ENCODE measurements at places on chromosomes 16 and 17. TPM values are rescaled to one million over a fixed set of nuclear protein-coding genes. Genes with fewer than 3 reads are reported as not detected.

ARHGAP23 gene
- 33.5 TPM for total RNA-seq

DNA sequence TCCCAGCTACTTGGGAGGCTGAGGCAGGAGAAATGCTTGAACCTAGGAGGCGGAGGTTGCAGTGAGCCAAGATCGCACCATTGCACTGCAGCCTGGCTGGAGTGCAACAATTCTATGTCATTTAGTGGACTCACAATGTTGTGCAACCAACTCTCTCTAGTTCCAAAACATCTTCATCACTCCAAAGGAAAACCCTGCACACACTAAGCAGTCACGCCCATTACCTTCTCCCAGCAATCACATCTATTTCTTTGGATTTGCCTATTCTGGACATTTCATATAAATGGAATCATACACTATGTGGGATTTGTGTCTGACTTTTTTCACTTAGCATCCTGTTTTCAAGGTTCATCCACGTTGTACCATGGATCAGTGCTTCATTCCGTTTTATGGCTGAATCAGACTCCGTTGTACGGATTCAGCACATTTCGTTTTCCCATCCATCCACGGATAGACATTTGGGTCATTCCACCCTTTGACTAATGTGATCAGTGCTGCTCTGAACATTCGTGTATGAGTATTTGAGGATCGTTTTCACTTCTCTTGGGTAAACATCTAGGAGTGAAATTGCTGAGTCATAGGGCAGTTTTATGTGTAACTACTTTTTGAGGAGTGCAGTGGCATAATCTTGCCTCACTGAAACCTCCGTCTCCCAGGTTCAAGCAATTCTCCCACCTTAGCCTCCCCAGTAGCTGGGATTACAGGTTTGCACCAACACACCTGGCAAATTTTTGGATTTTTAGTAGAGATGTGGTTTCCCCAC lies 45.4 kb upstream of the EMP2 start:
- H3K27me3 ChIP-seq = no peaks in the 10 kb centered on the region
- no peaks in the 10 kb centered on the region for H3K36me3 ChIP-seq
- no peak for DNase-seq
- H3K4me1 ChIP-seq = no peaks in the 10 kb centered on the region
- no peak overlapping the region for H3K27ac ChIP-seq

KRTAP9-2 gene
- total RNA-seq = not detected

ADORA2B gene
- total RNA-seq = not detected

DNA sequence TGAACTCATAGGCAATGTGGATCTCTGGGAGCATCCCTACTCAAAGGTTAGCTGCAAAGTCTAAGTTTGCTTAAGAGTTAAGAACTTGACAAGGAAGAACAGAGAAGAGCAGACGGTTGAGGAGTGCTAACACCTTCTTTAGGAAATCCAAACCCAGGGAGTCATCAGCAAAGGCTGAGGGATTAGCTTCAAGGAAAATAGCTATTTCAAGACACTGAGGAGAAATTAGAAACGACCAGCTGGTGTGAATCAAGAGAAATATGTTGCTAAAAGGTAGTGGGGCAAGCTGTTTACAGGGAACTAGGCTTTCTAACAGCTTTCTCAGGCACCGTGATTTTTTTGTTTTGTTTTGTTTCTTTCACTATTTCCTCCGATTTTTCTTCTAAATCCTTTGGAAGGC lies 90.7 kb downstream of the CDH8 start:
- no peaks in the 10 kb centered on the region for H3K36me3 ChIP-seq
- no peaks in the 10 kb centered on the region for H3K4me1 ChIP-seq
- no peak for DNase-seq

GRCh38 chr17:4768298-4768697 lies 3.4 kb upstream of the TM4SF5 start:
- H3K4me1 ChIP-seq = no peaks in the 10 kb centered on the region
- H3K27me3 ChIP-seq = no peaks in the 10 kb centered on the region
- no peaks in the 10 kb centered on the region for H3K36me3 ChIP-seq
- no peak overlapping the region for H3K27ac ChIP-seq
- no peak for DNase-seq

DNA sequence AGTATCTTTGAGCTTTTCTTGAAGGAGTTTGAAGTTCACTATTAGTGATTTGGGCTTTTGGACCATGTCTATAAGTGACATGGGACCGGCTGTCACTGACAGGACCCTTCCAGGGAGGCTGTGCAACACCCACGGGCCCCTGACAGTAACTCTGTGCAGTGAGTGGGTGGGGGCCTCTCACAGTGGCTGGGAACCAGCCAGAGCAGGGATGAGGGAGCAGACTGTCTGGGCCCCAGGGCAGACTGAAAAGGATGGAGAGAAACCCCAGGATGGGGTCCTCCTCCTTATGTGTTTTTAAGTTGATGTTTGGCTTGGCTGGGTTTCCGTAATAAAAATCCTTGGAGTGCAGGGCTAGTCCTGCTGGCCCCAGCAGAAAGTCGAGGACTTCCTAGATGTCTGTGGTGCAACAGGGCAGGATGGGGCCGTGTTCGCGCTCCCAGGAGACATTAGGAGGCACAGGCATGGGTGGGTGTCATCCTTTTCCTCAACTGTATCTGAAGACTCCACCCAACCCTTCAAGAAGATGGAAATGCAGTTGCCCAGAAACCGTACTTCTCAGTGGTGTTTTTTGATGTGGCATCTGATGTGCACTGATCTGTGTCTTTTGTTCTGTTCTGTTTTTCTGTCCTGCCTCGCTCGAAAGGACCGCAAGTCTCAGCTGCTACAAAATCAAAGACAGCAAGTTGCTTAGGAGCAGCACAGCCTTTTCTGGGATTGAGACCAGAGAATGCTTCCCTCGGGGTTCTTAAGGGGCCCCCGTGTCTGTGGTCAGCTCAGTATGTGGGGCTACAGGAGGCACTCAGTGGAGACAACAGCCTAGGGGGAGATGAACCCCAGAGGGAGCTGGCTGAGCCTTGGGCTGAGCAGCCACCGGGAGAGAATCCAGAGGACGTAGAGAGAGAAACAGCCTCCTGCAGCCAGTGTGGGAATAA lies 24.2 kb downstream of the PLD6 start:
- peaks cover 51% of the 10 kb centered on the region for H3K36me3 ChIP-seq
- H3K4me1 ChIP-seq = peaks cover 29% of the 10 kb centered on the region
- no peaks in the 10 kb centered on the region for H3K27me3 ChIP-seq
- no peak overlapping the region for H3K4me3 ChIP-seq
- peak; percentile 43 for DNase-seq
- peak overlapping the region; percentile 61 for H3K27ac ChIP-seq

DNA sequence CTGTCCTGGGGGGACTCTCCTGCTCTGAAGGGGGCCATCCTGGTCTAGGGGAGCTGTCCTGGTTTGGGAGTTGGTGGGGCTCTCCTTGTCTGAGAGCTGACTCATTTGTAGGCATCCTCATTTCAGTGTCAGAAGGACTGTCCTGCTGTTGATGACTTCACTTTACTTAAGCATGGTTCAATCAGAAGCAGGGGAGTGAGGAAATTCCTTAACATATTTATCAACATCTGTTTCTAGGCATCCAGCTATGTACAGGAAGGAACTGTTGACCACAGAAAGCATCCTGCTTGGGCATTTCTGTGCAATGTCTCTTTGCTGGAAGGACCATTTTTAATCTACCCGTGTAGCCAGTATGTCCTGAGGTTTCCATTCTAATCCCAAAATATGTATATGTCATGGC lies 502.7 kb upstream of the HSBP1 start:
- DNase-seq = no peak
- H3K36me3 ChIP-seq = no peaks in the 10 kb centered on the region
- H3K27me3 ChIP-seq = no peaks in the 10 kb centered on the region
- H3K27ac ChIP-seq = no peak overlapping the region
- no peak overlapping the region for H3K4me3 ChIP-seq

DNA sequence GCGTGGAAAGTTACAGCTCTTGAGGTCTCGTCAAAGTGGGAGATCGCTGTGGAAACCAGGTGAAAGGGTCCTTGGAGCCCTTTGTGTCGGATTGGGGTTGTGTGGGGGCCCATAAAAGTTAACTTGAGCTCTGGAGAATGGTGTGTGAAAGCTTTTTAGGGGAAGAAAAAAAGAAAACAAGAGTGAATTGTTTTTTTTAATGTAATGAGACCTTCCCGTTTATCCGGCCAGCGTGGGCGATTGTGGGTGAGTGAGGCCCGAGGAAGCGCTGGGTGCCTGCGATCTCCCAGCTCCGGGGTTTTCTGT lies 150.6 kb downstream of the MSI2 start:
- DNase-seq = no peak
- no peak overlapping the region for H3K4me3 ChIP-seq
- peaks cover 40% of the 10 kb centered on the region for H3K4me1 ChIP-seq

SLFN14 gene
- not detected for total RNA-seq

ALOX12 gene
- total RNA-seq = not detected

GRCh38 chr17:38605841-38606645 lies at the start of gene SRCIN1:
Gene SRCIN1, minus strand, starts transcription at chr17:38605952. Its CDS starts 247 bp downstream, at chr17:38605705.
- H3K27ac ChIP-seq = no peak within 1 kb of the TSS
- peaks cover 21% of the 10 kb centered on the region for H3K4me1 ChIP-seq
- H3K27me3 ChIP-seq = no peaks in the 10 kb centered on the region
- DNase-seq = peak; percentile 56
- no peaks in the 10 kb centered on the region for H3K36me3 ChIP-seq
- no peak within 1 kb of the TSS for H3K4me3 ChIP-seq

ITGA3 gene
- 156 TPM for total RNA-seq

DNA sequence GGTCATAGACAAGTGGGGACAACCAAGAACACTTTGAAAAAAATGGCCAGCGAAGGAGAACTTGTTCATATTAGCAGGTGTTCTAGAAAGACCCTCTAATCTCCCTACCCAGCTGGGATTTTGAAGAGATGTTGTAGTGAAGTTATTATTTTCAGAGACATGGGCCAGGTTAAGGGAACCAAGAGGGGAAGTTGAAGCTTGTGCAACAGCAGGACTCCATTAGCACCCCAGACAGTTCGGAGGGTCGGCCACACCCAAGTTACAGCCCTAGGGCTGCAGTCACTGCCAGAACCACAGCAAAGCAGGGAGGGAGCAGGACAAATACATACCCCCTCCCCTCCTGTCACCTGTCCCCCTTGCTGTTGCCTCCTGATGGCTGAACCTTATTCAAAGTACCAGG lies 42.3 kb downstream of the WSB1 start:
- H3K27ac ChIP-seq = no peak overlapping the region
- no peaks in the 10 kb centered on the region for H3K36me3 ChIP-seq
- H3K4me1 ChIP-seq = peaks cover 10% of the 10 kb centered on the region
- DNase-seq = no peak

ANKFN1 gene
- total RNA-seq = 0.94 TPM

DNA sequence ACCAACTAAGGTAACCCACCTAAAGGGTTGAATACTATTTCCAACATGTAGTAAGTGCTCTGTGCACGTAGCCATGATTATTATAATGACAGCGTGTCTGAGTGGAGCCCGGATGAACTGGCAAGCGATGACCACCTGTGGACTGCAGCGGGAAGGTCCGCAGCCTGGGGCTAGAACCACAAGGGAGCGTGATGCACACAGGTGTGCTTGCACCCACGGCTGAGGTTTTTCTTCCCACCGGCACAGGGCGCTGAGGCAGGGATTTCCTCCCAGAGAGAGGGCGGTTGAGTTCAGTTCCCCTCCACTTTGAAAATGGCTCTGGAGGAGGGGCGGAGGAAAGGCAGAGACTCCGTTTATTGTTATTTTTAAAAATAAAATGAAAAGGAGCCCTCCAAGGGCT lies 221.7 kb upstream of the HSBP1 start:
- peaks cover 4% of the 10 kb centered on the region for H3K4me1 ChIP-seq
- peak; percentile 31 for DNase-seq
- no peaks in the 10 kb centered on the region for H3K27me3 ChIP-seq
- H3K27ac ChIP-seq = no peak overlapping the region

DNA sequence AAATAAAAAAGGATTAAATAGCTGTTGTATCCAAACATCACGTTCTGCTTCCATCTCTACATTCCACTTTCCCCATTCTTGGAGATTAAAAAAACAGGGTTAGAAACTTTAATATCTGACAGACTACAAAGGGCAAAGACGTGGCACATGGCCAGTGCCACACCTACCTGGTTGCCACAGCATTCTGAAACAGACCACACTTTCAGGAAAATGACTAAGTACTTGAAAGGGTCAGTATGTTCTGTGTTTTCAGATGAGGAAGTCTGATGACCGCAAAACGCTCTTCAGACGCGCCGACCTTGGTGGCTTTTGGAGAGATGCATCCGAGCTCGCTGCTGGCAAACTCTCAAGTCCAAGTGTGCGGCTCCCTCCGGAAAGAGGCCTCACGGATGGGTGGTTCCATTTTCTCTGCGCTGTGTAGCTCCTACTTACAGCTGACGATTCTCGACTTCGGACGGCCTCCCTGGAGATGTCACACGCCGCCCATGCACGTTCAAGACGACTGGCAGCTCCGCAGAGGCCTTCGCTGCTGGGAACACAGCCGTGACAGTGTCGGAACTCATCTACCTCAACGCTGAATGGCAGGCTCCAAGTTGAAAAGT lies 15.5 kb downstream of the MAP1LC3B start:
- H3K4me1 ChIP-seq = peaks cover 16% of the 10 kb centered on the region
- peak overlapping the region; percentile 83 for H3K27ac ChIP-seq
- no peaks in the 10 kb centered on the region for H3K27me3 ChIP-seq

GRCh38 chr16:48499923-48500381 lies 110.0 kb downstream of the N4BP1 start:
- no peaks in the 10 kb centered on the region for H3K36me3 ChIP-seq
- no peaks in the 10 kb centered on the region for H3K27me3 ChIP-seq
- peaks cover 38% of the 10 kb centered on the region for H3K4me1 ChIP-seq
- no peak overlapping the region for H3K4me3 ChIP-seq
- H3K27ac ChIP-seq = peak overlapping the region; percentile 95

All from thyroid gland (tissue), 4 donors.